ENCODE measurements at places on chromosomes 3 and 15. TPM values are rescaled to one million over a fixed set of nuclear protein-coding genes. Genes with fewer than 3 reads are reported as not detected.

ARGFX gene
- not detected for polyA plus RNA-seq

SLC38A3 gene
- 0.07 TPM for polyA plus RNA-seq

EFL1 gene
- polyA plus RNA-seq = 10.8 TPM

CIP2A gene
- 1.6 TPM for polyA plus RNA-seq

DNA sequence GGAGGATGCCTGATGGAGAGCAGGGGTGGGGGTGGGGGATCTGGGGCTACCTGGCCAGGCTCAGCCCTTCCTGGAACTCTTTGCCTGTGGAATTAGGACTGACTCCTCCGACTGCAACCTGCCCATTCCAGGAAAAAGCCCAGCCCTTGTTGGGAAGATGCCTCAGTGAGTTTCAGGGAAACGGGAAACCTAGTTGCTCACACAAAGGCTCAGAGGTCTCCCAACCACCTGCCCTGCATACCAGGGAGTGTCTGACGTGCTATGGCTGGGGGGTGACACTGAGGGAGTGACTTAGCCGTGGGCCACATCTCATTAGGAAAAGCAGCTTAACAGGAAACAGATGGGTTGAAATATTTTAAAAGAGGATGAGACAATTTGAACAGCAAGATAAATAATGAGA lies 27.9 kb downstream of the CYP8B1 start:
- no peak for DNase-seq

- no peak for DNase-seq
Observed at GRCh38 chr3:62538691-62539356, 165.5 kb upstream of the FEZF2 start.

DNA sequence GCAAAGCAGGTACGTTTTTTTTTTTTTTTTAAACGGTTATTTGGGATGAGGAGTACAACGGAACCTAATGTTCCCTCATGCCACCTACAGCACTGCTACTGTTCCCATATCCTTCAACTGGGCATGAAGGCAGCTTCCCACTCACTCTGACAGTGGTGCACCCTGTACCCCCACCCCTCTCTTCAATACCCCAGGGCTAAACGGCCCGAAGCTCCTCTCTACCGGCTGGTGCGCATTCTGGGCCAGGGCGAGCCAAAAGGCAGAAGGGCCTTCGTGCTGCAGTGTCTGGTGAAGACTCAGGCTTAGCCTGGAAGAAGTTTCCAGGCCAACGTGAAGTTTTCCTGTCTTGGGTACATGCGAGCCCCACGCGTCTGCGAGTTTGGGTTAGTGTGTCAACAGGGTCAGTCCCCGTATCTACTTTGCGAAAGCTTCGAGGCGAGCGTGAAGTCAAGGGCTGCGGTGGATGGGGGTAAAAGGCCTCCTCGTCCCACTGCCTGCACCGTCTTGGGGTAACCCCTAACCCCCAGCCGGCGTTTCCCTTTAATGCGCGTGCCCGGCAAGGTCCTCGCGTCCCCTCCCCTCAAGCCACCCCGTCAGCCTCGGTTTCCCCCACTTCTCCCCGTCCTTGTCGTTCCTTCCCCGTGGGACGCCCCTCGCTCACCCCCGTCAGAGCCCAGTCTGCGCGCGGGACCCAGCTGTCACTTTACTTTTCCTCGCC lies 765 bp upstream of the UBE2E2 start:
- no peak for DNase-seq

- DNase-seq = no peak
Observed at GRCh38 chr3:134640378-134640777, 10.4 kb downstream of the KY start.

DNA sequence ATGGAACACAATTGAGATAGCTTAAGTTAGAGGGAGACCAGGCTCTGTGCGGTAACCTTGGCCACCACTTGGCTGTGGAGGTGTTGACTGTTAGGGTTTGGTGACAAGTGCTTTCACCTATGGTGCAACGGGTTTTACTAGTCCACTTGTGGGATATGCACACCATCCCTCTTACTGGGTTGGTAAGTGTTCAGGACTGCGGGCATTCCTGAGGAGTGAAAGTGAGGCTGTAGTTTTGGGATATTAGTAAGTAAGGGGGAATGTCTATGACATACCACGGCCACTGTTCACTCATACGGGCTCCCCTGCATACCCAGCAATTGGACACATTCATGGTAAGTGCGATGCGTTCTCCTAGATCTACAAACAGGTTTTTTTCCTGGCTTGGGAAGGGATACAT lies 8.0 kb upstream of the RAD54L2 start:
- no peak for DNase-seq

DNA sequence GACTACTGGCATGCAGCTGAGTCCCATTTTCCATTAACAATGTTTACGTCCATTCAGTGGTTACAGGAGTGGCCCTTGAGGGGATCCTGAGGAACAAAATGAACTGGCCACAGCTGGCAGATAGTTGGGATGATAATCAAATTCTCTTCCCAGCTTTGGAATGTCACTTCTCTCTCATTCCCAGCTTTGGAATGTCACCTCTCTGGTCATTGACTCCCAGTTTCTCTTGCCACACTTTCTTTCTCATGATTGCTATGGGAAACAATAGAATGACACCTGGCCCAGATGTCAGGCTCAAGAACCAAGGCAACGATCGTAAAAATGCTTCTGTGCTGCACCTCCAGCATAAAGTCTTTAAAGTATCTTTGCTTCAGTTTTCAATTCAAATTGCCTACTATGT lies 34.0 kb downstream of the ATP13A4 start:
- DNase-seq = no peak

DNA sequence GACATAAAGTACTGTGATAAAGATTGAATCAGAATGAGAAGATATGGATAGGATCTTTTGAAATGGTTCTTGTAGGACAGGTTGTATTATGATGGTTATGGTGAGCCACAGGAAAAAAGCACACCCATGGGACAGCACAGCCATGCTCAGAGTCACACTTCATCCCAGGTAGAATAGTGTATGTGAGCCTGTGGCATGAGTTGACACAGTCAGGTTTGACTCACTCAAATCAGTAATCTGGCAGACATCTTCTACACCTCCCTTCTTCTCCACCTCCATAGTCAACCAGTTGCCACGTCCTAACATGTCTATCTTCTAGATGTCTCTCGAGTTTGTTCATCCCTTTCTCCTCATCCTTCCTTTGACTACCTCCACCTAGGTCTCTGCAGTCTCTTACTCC lies 176.0 kb downstream of the RBMS3 start:
- no peak for DNase-seq

- no peak for DNase-seq
Observed at GRCh38 chr15:66999046-66999968, 66.1 kb upstream of the SMAD3 start.

GRCh38 chr3:129989414-129989813 lies 14.9 kb downstream of the TRH start:
- DNase-seq = no peak

- no peak for DNase-seq
Observed at GRCh38 chr3:99586701-99587100, 51.7 kb upstream of the COL8A1 start.

DNA sequence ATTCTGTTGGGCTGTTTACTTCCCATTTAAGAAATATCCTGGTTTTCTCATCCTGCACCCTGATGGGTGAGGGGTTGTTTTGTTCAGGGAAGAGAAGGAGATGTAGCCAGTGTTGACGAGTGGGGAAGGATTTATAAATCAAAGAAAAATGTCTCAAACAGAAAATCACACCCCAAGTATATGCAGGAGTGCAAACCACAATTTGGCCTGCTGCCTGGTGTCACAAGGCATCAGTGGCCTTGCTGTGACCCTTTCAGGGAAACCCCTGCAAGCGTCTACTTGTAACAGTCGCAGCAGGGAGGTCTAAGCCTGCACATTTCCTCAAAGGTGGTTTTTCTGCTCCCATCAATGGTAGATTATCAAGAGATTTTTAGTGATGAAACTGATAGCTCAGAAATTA lies 132.6 kb upstream of the LRRN1 start:
- DNase-seq = no peak

DNA sequence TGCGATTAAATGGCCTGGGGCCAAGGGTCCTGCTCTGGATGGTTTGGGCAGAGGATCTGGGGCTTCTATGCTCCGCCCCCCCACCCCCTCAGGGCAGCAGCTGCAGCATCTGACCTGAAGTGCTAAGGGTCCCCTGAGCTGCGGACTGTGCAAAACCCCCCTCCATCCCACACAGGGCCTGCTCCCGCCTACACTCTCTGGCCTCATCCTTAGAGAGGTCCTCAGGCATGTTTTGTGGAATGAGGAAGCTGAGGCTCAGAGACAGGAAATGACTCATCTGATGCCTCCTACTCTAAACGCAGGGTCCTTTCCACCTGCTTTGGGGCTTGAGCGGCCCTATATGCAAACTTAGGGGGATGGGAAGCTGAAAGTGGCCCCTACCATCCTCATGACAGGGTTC lies 59.5 kb upstream of the CTSH start:
- DNase-seq = no peak

DNA sequence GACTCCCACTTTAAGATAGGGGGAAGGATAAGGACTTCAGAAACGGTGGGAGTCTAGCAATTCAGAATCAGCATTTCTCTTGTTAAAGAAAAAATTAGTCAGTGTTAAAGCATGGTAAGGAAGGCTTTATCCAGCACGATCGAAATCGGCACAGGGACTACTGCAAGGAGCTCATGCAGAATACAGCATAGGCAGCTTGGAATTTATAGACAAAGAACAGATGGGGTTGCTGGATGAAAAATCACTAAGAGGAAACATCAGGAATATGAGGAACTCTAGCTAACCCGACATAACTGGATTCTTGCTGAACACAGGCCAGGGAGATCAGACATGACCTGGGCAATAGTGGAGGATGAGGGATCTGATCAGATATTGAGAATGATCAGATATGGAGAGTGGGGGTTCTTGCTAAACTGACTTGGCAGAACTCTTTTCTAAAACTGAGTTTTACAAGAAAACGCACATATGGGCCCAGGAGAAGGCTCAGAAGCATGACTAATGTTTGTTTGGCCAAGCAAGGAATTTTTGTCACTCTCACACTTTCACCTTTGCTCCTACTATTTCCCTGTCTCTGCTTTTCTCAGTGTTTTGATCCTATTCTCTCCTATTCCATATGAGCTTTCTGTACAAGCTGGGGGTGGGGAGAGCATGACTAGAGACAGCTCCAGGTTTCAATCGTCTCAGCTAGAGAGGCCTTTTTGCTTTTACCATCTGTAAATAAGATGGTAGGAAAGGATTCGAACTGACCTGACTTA lies 3.9 kb upstream of the PLCH1 start:
- no peak for DNase-seq

Measured in sigmoid colon (tissue), 7 donors.